ENCODE measurements at places on chromosomes 13 and 19.

- no peak overlapping the region for H3K4me3 ChIP-seq
- no peaks in the 10 kb centered on the region for H3K36me3 ChIP-seq
- H3K27ac ChIP-seq: no peak overlapping the region
- no peak for DNase-seq
- H3K4me1 ChIP-seq: no peaks in the 10 kb centered on the region
Observed at GRCh38 chr19:54485851-54486250, 12.8 kb upstream of the CDC42EP5 start.

DNA sequence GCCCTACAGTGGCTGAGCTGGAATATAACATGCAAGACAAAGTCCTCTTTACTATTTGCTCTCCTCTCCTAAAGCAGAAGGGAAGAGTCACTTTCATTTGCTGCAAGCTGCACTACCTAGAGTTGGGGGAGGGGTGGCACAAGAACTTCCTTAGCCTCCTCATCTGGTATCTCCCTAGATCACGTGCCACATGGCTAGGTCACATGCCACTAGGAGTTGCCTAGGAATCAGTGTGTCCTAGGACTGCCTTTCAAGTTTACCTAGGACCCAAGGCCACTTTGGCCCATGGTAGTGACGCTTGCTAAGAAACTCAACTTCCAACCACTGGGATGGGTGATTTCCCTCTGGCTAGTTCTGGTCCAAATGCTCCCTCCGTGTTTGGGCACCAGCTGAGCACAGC, 625.2 kb downstream of the DIAPH3 start:
- DNase-seq: peak; percentile 10
- H3K36me3 ChIP-seq: no peaks in the 10 kb centered on the region
- H3K27me3 ChIP-seq: no peaks in the 10 kb centered on the region
- no peaks in the 10 kb centered on the region for H3K4me1 ChIP-seq

- H3K4me1 ChIP-seq: no peaks in the 10 kb centered on the region
- no peak for DNase-seq
- no peak overlapping the region for H3K4me3 ChIP-seq
- H3K27me3 ChIP-seq: no peaks in the 10 kb centered on the region
Observed at GRCh38 chr13:84997858-84998257, 801.4 kb downstream of the SLITRK6 start.

DNA sequence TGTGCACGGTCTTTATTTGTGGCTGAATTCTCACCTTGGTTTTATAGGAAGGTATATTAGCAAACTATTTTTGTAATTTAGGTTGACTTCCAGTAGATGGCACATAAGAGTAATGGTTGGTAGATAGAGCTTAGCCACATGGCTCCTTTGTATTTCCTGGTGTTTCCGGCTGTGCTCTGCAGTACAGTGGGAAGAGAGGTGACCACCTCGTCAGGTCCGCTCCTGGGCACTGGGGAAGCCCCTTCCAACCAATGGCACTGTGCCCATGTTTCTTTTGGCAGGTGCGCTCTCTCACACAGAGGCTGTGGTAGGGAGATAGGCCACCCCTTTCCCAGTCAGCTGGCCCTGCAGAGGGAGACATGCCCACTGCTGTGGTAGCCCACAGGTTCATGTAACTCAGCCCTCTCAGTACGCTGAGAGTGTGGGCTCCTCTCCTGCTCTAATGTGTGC, 74.3 kb upstream of the ATP12A start:
- no peaks in the 10 kb centered on the region for H3K27me3 ChIP-seq
- no peak overlapping the region for H3K4me3 ChIP-seq
- peak; percentile 16 for DNase-seq
- no peaks in the 10 kb centered on the region for H3K36me3 ChIP-seq
- no peak overlapping the region for H3K27ac ChIP-seq
- H3K4me1 ChIP-seq: no peaks in the 10 kb centered on the region

GRCh38 chr13:75426421-75426820, 55.5 kb downstream of the TBC1D4 start:
- H3K27me3 ChIP-seq: no peaks in the 10 kb centered on the region
- H3K27ac ChIP-seq: no peak overlapping the region
- DNase-seq: no peak

DNA sequence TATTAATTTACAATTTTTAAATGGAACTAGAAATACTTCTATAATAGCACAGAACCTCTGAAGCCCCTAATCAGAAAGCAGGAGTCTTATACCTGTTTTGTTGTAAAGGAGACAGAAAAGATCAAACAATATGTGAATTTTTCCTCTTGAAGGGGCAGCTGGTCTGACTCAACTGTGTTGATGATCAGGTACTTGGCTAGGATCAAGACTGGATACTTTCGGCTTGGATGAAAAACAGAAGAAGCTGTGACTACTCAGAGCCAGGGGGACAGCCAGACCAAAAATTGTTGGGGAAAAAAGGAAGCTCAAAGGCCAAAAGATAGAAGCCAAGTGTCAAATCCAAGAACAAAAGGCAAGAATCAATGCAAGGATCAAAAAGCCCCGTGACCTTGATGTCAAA, 195.6 kb downstream of the KCTD12 start:
- no peak for DNase-seq
- no peaks in the 10 kb centered on the region for H3K36me3 ChIP-seq
- H3K27ac ChIP-seq: no peak overlapping the region
- H3K4me1 ChIP-seq: no peaks in the 10 kb centered on the region

GRCh38 chr13:40094056-40094455, 438.6 kb downstream of the COG6 start:
- no peak overlapping the region for H3K4me3 ChIP-seq
- no peaks in the 10 kb centered on the region for H3K36me3 ChIP-seq
- H3K27ac ChIP-seq: no peak overlapping the region
- no peaks in the 10 kb centered on the region for H3K27me3 ChIP-seq
- DNase-seq: no peak

DNA sequence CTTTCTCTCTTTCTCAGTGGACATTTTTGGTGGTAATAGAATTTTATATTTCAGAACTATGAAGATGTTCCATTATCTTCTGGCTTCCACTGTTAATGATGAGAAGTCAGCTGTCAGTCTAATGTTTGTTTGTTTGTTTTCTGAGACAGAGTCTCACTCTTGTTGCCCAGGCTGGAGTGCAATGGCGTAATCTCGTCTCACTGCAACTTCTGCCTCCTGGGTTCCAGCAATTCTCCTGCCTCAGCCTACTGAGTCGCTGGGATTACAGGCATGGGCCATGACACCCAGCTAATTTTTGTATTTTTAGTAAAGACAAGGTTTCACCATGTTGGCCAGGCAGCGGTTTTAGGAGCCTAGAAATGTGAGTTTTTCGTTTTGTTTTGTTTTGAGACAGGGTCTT, 4.7 kb downstream of the ZNF317 start:
- H3K4me3 ChIP-seq: no peak overlapping the region
- H3K27ac ChIP-seq: no peak overlapping the region
- no peaks in the 10 kb centered on the region for H3K27me3 ChIP-seq
- no peak for DNase-seq
- peaks cover 3% of the 10 kb centered on the region for H3K4me1 ChIP-seq

GRCh38 chr13:25906191-25906661, 145.6 kb downstream of the SHISA2 start:
- H3K27me3 ChIP-seq: no peaks in the 10 kb centered on the region
- no peak for DNase-seq
- no peak overlapping the region for H3K27ac ChIP-seq
- H3K4me1 ChIP-seq: no peaks in the 10 kb centered on the region
- H3K36me3 ChIP-seq: no peaks in the 10 kb centered on the region

- H3K36me3 ChIP-seq: peaks cover 60% of the 10 kb centered on the region
- H3K27ac ChIP-seq: no peak overlapping the region
- H3K4me3 ChIP-seq: no peak overlapping the region
- no peaks in the 10 kb centered on the region for H3K27me3 ChIP-seq
- no peak for DNase-seq
- H3K4me1 ChIP-seq: no peaks in the 10 kb centered on the region
Observed at GRCh38 chr19:40626918-40627317, 25.7 kb downstream of the LTBP4 start.

- no peak for DNase-seq
- H3K4me3 ChIP-seq: no peak overlapping the region
- H3K4me1 ChIP-seq: peaks cover 15% of the 10 kb centered on the region
- H3K36me3 ChIP-seq: peaks cover 19% of the 10 kb centered on the region
Observed at GRCh38 chr19:18392417-18392816, 5.0 kb downstream of the LRRC25 start.

DNA sequence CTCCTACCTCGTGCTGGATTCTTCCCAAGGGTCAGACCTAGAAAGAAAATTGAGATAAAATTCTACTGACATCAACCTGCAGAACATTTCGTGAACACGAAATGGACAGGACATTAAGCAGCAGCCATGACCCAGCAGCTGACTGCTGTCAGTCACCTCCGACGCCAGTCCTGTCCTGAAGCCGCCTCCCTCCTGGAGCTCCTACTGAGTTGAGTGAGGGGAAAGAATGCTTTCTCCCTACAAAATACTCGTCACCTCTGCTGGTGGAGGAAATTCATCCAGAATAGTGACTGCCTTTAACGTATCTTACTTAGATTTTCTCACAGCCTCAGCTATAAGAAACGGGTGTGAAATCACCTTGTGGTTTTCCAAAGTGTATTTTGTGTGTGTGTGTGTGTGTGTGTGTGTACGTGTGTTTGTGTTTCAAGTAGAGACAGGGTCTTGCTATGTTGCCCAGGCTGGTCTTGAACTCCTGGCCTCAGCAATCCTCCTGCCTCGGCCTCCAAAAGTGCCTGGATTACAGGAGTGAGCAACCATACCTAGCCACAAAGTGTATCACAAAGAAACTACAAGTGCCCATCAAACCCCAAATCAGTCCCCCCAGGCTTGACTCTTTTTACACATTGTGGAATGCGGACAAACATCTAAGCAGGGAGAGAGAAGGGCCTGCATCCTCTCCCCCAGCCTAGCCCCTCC, 2.3 kb upstream of the C13orf42 start:
- DNase-seq: no peak
- H3K4me3 ChIP-seq: no peak overlapping the region
- no peaks in the 10 kb centered on the region for H3K4me1 ChIP-seq
- H3K27me3 ChIP-seq: no peaks in the 10 kb centered on the region
- no peak overlapping the region for H3K27ac ChIP-seq
- H3K36me3 ChIP-seq: no peaks in the 10 kb centered on the region

- H3K27me3 ChIP-seq: no peaks in the 10 kb centered on the region
- no peak for DNase-seq
- H3K4me1 ChIP-seq: no peaks in the 10 kb centered on the region
- H3K36me3 ChIP-seq: peaks cover 63% of the 10 kb centered on the region
- no peak overlapping the region for H3K27ac ChIP-seq
Observed at GRCh38 chr13:113325779-113326178, 28.7 kb downstream of the LAMP1 start.

- H3K4me3 ChIP-seq: no peak overlapping the region
- H3K27me3 ChIP-seq: no peaks in the 10 kb centered on the region
- H3K36me3 ChIP-seq: peaks cover 48% of the 10 kb centered on the region
- peaks cover 12% of the 10 kb centered on the region for H3K4me1 ChIP-seq
Observed at GRCh38 chr19:13766095-13766481, 1.8 kb downstream of the MRI1 start.

- no peak overlapping the region for H3K4me3 ChIP-seq
- peaks cover 6% of the 10 kb centered on the region for H3K4me1 ChIP-seq
- H3K36me3 ChIP-seq: no peaks in the 10 kb centered on the region
- no peak for DNase-seq
- no peaks in the 10 kb centered on the region for H3K27me3 ChIP-seq
Observed at GRCh38 chr13:44307255-44307654, 66.4 kb upstream of the SERP2 start.

DNA sequence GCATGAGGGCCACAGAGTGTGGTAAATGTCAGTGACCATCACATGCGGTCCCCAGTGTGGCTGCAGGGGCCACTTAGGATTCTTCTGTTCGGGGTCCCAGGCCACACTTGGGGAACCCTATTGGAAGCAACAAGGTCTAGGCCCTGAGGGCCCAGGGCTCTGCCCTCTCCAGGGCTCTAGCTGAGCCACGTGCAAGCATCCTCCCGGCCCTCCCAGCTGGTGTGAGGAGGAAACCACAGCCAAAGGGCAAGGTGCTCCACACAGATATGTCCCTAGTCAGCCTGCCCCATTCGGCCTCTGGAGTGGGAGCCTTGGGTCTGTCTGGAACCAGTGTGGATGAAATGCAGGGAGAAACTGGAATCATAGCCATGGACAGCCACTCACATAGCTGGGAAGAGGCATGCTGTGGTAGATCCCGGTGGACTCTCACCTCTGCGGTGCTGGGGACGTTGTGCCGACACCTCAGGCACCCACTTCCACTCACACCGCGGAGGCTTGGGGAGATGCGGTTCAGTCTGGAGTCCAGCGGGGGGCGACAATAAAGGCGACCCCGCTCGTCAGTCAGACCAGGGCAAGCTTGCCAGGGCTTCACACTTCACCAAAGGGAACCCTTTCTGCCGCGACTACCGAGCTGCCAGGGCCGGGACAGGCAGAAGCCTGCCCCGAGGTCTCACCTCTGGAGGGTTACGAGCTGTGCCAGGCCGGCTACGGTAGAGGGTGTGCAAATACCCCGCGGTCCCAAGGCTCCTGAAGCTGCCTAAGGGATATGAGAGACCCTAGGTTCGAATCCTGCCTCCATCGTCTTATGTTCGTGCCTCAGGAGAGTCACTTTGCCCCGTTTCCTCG, 4.3 kb upstream of the ZNF497 start:
- no peak for DNase-seq
- no peaks in the 10 kb centered on the region for H3K36me3 ChIP-seq
- H3K4me3 ChIP-seq: no peak overlapping the region
- peaks cover 8% of the 10 kb centered on the region for H3K27me3 ChIP-seq
- H3K27ac ChIP-seq: no peak overlapping the region

DNA sequence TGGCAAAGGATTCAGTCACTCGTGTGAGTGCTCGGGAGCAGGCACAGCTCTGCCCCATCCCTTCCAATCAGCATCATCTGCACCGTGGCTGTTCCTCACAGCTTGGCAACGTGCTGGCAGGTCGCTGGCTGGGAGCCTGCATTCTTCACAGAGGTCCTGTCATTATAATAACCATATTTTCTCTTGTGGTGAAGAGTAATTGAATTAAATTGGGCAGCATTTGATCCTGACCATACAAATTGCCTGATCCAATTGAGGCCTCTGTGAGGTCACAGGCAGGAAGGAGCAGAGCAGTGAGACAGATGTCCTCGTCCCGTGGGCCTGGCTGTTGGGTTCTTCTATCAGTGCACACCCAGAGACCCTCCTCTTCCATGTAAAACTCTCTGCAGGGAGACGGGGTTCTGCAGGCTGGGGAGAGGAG, 407.8 kb downstream of the COG6 start:
- no peaks in the 10 kb centered on the region for H3K27me3 ChIP-seq
- H3K36me3 ChIP-seq: no peaks in the 10 kb centered on the region
- DNase-seq: peak; percentile 20
- no peak overlapping the region for H3K4me3 ChIP-seq
- H3K4me1 ChIP-seq: no peaks in the 10 kb centered on the region

- no peaks in the 10 kb centered on the region for H3K27me3 ChIP-seq
- no peak overlapping the region for H3K4me3 ChIP-seq
- H3K4me1 ChIP-seq: peaks cover 29% of the 10 kb centered on the region
- H3K36me3 ChIP-seq: no peaks in the 10 kb centered on the region
- DNase-seq: no peak
Observed at GRCh38 chr13:44149821-44150220, 223.8 kb upstream of the SERP2 start.

GRCh38 chr19:29614780-29615179, 8.7 kb downstream of the POP4 start:
- H3K4me3 ChIP-seq: no peak overlapping the region
- peaks cover 55% of the 10 kb centered on the region for H3K36me3 ChIP-seq
- H3K4me1 ChIP-seq: no peaks in the 10 kb centered on the region
- no peak overlapping the region for H3K27ac ChIP-seq
